ENCODE measurements at places on chromosomes 7 and 10.

DNA sequence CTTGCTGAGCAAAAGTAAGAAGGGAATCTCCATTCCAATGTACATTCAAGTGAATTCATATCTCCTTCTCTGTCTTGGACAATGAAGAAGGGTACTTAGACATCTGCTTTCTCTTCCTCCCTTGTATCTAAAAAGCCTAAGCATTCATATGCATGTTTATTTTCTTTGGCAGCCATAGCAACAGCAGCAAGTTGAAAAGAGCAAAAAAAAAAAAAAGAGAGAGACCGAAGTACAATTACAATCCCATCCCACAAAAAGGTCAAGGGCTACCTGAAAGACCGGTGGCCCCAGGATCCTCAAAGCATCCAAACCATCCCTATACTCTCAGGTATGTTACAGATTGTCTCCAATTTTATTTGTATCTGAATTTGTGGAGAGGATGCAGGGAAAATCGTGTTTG is 4.1 kb downstream of the OR2F1 start:
- peak; percentile 13 for DNase-seq

- DNase-seq, result no peak
Observed at GRCh38 chr7:481219-481930, 38.3 kb downstream of the PDGFA start.

DNA sequence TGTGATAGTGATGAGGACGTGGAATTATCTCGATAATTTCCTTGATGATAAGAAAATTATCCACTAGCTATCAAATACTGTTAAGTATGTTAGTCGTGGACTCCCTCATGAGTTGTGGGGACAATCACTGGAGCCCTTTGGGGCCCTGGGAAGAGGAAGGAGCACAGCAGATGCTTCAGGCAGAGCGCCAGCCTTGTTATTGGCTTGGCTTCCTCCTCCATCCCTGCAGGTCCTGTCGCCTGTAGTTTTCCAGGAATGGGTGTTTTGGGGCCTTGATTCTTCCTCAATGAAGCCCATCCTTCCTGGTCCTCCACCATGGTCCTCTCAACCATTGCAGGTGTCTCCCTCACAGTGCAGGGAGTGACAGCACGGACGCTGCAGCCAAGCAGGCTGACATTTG is 32.5 kb upstream of the ZNF32 start:
- no peak for DNase-seq

DNA sequence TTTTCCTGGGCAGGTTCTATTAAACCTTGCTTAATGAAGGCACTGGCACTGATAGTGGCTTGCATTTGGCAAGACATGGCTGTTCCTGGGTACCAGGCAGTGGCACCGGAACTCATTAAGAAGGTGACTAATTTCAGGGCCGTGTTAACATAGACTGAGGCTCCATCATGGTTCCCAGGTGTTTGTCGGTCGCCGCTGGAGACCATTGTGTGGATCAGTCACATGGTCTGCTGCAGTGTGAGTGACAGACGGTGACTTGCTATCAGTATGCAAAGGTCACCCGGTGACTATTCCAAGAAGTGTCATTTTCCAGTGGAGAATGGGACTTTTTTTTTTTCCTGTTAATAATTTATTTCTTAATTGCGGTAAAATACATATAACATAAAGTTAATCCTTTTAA is 106.3 kb downstream of the INSYN2A start:
- no peak for DNase-seq

- DNase-seq, result no peak
Observed at GRCh38 chr10:49642311-49642710, 28.5 kb downstream of the CHAT start.

- no peak for DNase-seq
Observed at GRCh38 chr7:147096629-147097028, 980.0 kb downstream of the CNTNAP2 start.

DNA sequence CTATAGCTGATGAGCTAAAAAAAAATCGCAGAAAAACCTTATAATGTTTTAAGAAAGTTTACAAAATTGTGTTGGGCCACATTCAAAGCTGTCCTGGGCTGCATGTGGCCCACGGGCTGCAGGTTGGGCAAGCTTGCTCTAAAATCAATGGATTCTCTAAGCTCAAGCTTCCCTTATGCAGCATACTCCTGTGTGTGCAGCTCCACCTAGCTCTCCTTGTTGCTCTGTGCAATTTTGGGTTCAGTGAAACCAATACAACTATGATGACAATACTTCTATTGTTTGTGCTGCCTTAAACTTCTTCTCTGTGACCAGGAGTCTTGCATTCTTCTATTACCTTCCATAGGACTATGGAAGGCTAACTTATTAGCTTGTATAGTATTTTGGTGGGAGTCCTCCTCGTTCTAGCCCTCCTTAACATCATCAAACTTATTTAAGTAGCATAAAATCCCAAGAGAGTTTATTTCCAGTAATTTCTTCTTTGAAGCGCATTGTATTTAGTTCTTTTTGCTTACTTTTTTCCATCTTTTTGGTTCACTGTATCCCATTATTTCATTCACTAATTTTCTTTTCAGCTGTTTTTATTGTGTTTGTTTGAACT is 170.9 kb upstream of the SMIM30 start:
- peak; percentile 57 for DNase-seq

GRCh38 chr7:158680754-158681153 is 23.9 kb downstream of the NCAPG2 start:
- no peak for DNase-seq

DNA sequence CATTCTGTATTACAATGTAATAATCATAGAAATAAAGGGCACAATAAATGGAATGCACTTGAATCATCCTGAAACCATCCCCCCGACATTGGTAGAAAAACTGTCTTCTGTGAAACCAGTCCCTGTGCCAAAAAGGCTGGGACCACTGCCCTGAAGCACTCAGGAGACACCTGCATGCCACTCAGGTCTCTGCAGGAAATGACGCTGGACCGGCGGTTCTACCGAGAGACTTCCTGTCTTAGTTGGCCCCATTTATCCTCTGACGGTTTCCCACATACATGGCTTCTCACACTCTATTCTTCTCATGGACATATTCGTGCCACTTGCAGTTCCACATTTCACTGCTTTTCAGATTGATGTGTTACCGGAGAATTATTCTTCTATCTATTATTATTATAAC is 617.5 kb downstream of the SDK1 start:
- no peak for DNase-seq

GRCh38 chr7:31413766-31414165 is 73.2 kb upstream of the NEUROD6 start:
- DNase-seq, result no peak

GRCh38 chr7:97009753-97010732 is 4.7 kb downstream of the DLX6 start:
- peak; percentile 36 for DNase-seq

GRCh38 chr10:6053816-6054631 is 8.1 kb downstream of the IL2RA start:
- DNase-seq, result no peak

DNA sequence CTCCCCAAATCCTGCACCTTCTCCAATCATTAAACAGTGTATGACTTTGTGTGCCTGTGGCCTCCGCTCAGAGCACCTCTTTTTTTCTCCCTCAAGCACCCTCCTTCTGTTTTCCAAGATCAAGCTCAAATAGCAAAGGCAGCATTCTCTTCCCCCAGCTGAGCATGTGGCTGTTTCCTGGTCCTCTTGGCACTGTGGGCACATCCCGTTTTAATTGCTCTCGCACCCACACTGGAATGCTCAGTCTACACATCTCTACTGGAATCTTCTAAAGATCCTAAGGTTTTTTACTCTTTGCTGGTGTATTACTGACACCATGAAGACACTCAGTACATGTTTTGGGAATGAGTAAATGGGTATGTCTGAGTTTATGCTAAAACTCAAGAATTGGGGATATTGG is 107.4 kb downstream of the WDFY4 start:
- no peak for DNase-seq

- peak; percentile 50 for DNase-seq
Observed at GRCh38 chr7:80918399-80918798, 452 bp downstream of the SEMA3C start.

- no peak for DNase-seq
Observed at GRCh38 chr7:50436133-50436806, 13.9 kb downstream of the FIGNL1 start.

GRCh38 chr7:124152859-124153692 is 120.2 kb upstream of the TMEM229A start:
- peak; percentile 76 for DNase-seq

GRCh38 chr7:106345421-106346166 is 60.8 kb upstream of the NAMPT start:
- DNase-seq, result no peak

GRCh38 chr10:26780793-26781601 is 79.8 kb downstream of the ABI1 start:
- DNase-seq, result peak; percentile 73

GRCh38 chr7:102836977-102837376 is 75.8 kb upstream of the LRRC17 start:
- DNase-seq, result no peak

DNA sequence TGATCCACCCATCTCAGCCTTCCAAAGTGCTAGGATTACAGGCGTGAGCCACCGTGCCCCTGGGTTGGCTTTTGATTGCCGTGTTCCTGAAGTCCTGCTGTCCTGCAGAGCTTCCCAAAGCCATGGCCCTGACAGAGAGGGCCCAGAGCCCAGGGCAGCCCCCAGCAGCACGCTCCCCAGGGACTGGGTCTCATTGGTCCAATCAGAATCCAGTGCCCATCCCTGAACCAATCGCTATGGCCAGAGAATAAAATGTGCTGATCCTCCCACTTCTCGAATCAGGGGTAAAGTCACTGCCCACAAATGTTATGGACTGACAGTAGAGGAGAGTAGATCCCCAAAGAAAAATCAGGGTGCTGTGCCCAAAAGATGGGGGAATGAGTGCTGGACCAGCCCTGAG is 5.0 kb upstream of the C10orf105 start:
- DNase-seq, result no peak

DNA sequence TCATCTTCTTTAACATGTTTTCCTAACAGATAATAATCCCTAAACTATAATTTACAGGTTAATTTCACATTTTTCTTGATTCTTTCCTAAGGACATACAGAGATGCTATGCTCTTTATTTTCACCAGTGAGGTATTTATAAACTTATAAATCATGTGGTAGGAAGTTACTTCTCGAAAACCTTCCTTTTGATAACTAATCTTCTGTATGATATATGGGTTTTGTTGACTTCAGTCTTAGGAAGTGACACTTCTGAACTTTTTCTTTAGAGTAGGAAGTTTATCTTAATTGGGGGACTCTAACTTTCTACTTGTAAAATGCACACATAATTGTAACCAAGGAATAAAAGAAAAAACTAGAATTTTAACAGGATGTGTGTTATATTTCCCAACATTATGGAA is 9.8 kb upstream of the PNPLA8 start:
- DNase-seq, result no peak

GRCh38 chr10:3353235-3353634 is 180.7 kb upstream of the PITRM1 start:
- DNase-seq, result no peak

- DNase-seq, result peak; percentile 37
Observed at GRCh38 chr10:30431435-30431911, 2.5 kb upstream of the MAP3K8 start.

GRCh38 chr10:127977357-127978009 is 70.6 kb downstream of the PTPRE start:
- DNase-seq, result no peak

DNA sequence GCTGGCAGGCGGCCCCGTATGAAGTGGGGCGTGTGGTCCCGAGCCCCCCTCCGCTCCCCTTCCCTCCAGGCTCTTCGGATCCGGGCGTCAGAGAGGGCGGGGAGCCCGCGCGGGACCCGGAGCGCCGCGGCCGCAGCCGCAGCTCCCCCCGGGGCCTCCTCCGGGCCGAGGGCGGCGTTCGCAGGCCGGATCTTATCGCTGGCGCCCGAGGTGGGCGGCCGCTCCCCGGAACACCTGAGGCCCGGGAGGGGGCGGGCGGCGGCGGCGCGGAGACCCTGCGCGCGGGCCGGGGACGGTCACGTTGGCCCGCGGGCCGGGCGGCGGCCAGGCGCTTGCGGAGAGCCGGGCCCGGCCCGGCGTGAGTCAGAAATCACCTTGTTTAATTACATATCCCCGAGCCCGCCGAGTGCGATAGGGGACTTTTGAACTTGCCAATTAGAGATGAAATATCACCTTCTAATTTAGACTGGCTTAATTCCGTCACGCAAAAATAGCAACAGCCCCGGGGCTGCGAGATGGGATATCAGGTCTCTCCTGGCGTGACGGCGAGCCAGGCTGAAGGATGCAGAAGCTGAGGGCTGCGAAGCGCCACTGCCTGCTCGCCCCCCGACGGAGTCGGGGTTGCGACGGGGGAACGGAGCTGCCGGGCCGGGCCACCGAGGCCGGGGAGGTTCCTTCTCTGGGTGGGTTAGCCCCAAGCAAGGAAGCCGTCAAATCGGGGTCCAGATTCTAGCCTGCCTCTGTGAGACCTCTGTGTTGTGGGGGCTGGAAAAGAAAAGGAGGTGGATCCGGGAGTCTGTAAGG is 43.4 kb downstream of the LDB3 start:
- peak; percentile 68 for DNase-seq

GRCh38 chr10:77949167-77949566 is 22.6 kb upstream of the DLG5 start:
- DNase-seq, result peak; percentile 88

DNA sequence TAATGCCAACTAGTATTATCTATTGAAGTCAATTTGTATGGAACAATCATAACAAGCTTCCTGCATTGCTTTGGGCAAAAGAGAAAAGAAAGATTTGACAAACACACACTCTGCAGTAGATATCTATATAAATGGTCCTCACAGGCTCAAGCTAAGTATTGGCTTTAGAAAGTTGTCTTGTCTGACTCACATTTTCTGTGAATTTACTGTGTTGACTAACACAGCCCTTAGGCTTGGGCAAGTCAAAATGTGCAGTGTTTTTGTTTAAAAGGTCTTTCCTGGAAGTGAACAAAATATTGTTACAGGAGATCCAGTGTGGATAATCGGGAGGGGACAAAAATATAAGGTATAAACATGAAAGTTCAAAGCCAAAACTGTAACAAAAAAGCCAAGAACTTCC is 194.4 kb downstream of the RELN start:
- DNase-seq, result no peak

GRCh38 chr10:60032723-60033122 is 126.4 kb upstream of the CCDC6 start:
- DNase-seq, result peak; percentile 60

- DNase-seq, result no peak
Observed at GRCh38 chr10:16996530-16996964, 133.1 kb downstream of the CUBN start.

DNA sequence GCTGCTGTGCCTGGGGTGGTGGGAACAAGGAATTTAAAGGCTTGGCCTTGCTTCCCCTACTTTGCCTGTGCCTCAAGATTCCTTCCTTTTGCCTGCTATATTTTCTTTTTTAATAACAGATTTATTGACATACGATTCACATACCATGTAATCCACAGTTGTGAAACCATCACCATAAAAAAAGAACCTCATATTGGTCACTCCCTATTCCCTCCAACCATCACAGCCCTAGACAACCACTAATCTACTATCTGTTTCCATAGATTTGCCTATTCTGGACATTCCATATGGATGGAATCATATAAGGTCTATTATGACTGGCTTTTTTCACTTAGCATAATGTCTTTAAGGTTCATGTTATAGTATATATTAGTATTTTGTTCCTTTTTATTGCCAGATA is 59.3 kb upstream of the TRIM8 start:
- no peak for DNase-seq

GRCh38 chr7:2958416-2959102 is 85.1 kb downstream of the CARD11 start:
- no peak for DNase-seq

GRCh38 chr10:13950543-13950939 is 363.8 kb downstream of the PRPF18 start:
- DNase-seq, result no peak

- no peak for DNase-seq
Observed at GRCh38 chr10:71178880-71179279, 33.5 kb upstream of the UNC5B start.

Data from GM23338 (cell line).